ENCODE measurements at places on chromosomes 2 and 18.
A peak's percentile ranks its signal among the peaks of the same experiment; 100 is the strongest.

- DNase-seq = no peak
Observed at GRCh38 chr18:57059366-57059765, 87.5 kb upstream of the BOD1L2 start.

- DNase-seq = no peak
Observed at GRCh38 chr18:36432880-36433555, 135.5 kb downstream of the FHOD3 start.

GRCh38 chr2:121360566-121361300 is 75.7 kb upstream of the TFCP2L1 start:
- DNase-seq = no peak

DNA sequence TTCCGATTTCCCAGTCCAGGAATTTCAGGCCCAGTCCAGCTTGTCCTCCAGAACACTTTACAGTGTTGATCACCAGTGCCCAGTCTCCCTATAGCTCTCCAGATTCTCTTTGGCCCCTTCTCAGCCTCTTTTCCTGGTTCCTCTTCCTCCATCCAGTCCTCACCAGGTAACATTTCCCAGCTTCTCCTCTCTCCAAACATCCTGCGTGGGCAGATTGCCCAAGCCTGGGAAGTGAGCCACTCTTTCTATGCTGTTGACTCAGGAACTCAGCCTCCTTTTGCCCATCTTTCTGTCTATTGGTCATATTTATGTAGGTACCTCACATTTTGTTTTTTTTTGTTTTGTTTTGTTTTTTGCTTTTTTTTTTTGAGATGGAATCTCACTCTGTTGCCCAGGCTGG is 109.4 kb downstream of the LYPD1 start:
- DNase-seq = no peak

DNA sequence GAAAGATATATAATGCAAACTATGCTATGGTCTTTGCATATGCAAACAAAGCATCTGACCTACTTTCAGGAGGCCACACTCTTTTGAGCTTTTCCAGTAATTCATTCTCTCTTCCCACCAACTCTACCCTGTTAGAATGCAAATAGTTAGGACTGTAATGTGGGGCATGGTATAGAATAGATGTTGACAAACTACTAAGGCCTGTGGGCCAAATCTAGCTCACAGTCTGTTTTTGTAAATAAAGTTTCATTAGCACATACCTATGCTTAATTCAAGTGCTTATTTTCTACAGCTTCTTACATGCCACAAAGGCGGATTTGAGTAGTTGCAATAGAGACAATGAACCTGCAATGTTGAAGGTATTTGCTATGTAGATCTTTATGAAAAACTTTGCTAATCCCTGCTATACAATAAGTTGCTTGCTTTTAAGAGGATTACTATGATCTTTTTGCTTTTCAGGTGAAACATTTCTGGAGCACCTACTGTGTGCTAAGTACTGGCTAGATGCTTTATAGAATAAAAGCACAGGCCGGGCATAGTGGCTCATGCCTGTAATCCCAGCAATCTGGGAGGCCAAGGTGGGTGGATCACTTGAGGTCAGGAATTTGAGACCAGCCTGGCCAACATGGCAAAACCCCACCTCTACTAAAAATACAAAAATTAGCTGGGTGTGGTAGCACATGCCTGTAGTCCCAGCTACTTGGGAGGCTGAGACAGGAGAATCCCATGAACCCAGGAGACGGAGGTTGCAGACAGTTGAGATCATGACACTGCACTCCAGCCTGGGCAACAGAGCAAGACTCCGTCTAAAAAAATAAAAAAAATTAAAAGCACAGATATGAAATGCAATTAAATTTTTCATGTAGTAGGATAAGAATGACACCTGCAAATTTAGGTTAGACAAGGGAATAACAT is 267.8 kb downstream of the DPP10 start:
- DNase-seq = no peak

- peak; percentile 78 for DNase-seq
Observed at GRCh38 chr2:181742922-181743722, 62.8 kb upstream of the NEUROD1 start.
